ENCODE measurements at places on chromosomes 7 and 10. TPM values are rescaled to one million over a fixed set of nuclear protein-coding genes. Genes with fewer than 3 reads are reported as not detected.

GRCh38 chr10:119658274-119658673, 7.1 kb downstream of the BAG3 start:
- peaks cover 5% of the 10 kb centered on the region for H3K4me1 ChIP-seq
- peaks cover 10% of the 10 kb centered on the region for H3K36me3 ChIP-seq
- H3K27me3 ChIP-seq = no peaks in the 10 kb centered on the region

GRCh38 chr7:46157404-46157803, 236.3 kb upstream of the IGFBP3 start:
- H3K27ac ChIP-seq = no peak overlapping the region
- H3K36me3 ChIP-seq = no peaks in the 10 kb centered on the region
- H3K4me1 ChIP-seq = peaks cover 8% of the 10 kb centered on the region

The OR2A1 gene
- not detected for total RNA-seq

The HMX2 gene
- total RNA-seq = not detected

DNA sequence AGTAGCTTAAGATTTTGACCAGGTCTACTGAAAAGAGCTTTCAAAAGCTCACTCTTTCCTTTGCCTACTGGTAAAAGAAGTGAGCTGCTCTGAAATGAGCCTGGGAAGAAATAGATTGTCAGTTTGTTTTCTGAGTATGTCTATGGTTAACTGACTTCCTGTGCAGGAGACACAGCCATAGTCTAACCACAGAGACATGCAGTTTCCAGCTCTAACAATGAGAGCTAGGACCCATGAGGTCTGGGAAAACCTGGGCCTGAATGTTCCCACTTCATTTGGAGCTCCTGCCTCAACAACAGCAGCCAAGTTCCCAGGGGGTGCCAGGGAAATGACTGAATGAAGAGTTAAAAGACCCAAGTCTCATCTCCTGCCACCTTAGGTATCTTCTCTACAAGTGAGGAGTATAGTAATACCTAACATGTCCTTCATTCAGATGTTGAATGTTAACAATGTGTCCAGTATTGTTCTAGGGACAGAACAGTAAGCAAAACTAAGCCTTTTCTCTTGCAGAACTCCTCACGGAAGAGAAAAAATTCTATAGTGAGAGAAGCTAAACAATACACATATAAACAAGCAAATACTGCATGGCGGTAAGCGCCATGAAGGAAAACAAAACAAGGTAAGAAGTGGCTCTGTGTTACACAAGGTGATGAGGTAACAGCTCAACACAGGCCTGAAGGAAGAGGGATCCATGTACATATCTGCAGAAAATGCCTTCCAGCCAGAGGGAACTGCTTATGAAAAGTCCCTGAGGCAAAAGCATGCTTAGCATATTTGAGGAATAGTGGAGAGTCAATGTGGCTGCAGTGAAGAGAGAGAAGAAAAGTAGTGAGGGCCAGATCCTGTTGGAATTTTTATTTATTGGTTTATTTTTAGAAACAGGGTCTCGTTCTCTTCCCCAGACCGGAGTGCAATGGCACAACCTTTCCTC, 26.4 kb upstream of the ANKRD1 start:
- no peak overlapping the region for H3K27ac ChIP-seq
- no peak overlapping the region for H3K4me3 ChIP-seq
- no peak for DNase-seq
- H3K4me1 ChIP-seq = no peaks in the 10 kb centered on the region

GRCh38 chr10:5504146-5505072, 5.0 kb upstream of the CALML5 start:
- no peak for DNase-seq
- H3K27me3 ChIP-seq = no peaks in the 10 kb centered on the region
- H3K4me1 ChIP-seq = no peaks in the 10 kb centered on the region
- no peak overlapping the region for H3K4me3 ChIP-seq

The C10orf105 gene
- not detected for total RNA-seq

GRCh38 chr7:80929619-80930018, 10.8 kb upstream of the SEMA3C start:
- peak overlapping the region; percentile 47 for H3K27ac ChIP-seq
- H3K27me3 ChIP-seq = no peaks in the 10 kb centered on the region
- H3K4me3 ChIP-seq = no peak overlapping the region
- peaks cover 11% of the 10 kb centered on the region for H3K4me1 ChIP-seq
- DNase-seq = peak; percentile 57
